ENCODE measurements at places on chromosomes 1 and 21.

DNA sequence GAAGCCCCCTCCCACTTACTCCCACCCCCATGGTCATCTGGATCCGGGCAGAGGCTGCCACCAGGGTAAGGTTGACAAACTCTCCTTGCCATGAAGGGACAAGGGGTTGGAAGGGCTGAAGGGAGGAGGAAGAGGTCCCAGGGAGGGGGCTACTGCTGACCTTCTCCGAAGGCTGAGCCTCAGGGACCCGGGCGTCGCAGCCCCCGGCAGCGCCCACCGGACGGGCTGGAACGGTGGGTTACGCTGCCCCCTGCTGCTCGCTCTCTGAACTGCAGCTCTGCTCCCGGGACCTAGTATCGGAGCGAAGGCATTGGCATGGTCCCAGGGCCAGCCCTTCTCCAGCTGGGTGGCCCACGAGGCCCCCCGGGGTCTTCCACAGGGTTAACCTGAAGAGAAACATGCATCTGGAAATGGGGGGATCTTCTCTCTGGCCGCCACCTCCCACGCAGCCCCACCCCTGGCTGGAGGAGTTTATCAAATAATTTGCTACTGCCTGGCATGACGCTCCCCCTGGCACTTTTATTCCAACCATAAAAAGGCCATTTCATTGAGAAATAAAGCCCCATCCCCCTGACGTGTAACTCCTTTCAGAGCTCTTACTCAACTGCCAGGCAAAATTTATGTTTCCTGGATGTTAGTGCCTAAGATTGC, 70.4 kb upstream of the TARDBP start:
- peak; percentile 19 for DNase-seq

- DNase-seq = no peak
Observed at GRCh38 chr1:224774378-224774777, 155.1 kb upstream of the DNAH14 start.

- DNase-seq = peak; percentile 52
Observed at GRCh38 chr1:228830954-228831481, 95.7 kb downstream of the RHOU start.

GRCh38 chr1:156233426-156234127, 8.4 kb upstream of the BGLAP start:
- DNase-seq = peak; percentile 88

DNA sequence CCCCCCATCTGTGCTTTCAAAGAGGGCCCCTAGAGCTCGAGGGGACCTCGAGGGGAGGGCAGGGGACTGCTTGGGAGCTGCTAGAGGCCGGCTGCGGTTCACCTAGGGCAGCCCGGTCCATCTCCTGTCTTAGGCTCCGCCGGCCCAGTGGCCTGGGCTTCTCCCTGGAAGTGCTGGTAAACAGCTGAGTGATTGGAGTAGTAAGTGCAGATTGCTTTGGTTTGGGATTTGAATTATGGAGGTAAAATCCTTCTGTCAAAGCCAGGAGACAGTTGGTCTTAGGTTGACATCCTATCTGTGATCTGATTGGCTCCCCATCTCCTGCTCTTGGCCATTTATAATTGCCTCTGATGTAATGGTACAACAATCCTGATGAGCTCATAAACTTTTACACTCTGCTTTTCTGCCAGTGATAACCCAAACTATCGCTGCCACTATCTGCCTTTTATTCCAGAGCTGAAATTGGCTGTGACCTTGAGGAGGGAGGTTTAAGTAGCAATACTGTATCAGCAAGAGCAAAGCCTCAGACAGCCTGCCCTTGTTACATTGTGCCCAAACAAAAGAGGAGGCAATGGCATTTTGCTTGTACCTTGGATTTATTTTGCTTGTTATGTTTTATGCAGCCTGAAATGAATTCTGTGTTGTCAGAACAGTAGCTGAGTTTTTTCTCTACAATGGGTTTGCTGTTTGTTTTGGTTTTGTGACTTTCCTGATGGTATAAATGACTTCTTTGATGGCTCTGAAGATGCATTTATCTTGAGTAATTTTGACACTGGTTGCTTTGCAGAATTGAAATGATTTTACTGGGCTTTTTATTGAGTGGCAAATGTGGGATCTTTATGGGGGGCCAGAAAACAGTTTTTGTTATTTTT, 2.4 kb downstream of the ARID1A start:
- DNase-seq = peak; percentile 97

DNA sequence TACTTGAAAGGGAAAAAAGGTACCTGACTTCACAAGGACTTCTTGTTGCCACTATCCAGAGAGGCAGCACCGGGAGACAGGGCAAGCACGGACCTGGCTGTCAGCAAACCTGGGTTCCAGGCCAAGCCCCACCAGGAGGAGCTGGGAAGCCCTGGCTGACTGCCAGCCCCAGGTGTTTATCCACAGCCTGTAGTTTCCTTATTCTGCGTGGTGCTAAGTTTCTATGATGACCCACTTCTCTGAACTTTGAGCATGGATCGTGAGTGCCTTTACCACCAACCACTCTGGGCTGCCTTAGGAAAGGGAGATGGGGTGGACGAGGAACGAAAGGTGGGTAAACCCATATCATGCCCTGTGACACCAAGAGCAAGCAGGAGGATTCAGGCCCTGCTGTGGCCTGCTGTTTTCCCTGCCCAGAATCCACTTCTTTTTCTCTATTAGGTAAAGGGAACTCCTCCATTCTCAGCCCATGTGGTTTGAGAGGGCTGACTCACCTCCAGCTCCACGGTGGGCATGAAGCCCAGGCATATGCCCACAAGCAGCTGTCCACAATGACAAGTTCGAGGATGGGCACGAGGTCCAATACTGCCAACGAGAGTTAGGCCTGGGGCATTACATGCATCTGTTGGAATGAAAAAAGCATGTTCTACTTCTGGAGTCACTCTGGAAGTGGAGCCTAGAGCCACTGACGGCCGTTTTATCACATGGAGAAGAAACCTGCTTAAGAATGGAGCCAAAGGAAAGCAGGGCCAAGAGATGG, 20.3 kb downstream of the TSPAN2 start:
- DNase-seq = peak; percentile 37

DNA sequence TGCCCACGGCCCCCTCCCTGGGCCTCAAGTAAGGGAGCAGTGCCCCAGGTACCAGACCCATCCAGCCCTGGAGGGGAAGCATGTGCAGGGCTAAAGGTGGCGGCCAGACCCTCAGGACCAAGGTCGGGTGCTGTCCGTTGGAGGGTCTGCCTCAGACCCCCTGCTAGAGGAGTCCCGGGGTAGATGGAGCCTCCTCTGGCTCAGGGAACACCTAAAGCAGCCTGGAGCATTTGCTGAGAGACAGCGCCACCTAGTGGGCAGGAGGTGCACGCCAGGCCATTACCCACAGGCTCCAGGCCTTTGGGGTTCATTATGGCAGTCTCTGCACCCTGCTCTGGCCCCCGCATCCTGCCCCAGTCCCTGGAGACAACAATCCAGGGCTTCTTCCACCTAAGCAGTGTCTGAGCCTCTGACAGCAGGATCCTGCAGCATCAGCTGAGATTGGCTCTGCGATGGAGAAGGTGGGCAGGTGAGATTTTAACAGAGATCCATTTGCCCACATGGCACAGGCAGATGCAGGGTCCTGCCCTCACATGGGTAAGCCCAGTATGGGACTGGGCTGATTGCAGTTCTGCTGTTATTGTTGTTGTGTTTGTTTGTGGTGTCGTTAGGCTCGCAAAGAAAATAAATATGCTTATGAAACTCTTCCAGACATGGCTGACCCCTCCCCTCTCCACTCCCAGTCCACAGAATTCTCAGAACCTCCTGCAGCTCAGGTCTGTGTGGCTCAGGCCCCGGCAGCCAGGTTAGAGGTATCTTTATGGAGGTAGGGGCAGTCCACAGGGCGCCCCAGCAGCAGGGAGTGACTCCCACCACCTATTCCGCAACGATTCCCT, 42.4 kb downstream of the CTNNBIP1 start:
- DNase-seq = peak; percentile 58

DNA sequence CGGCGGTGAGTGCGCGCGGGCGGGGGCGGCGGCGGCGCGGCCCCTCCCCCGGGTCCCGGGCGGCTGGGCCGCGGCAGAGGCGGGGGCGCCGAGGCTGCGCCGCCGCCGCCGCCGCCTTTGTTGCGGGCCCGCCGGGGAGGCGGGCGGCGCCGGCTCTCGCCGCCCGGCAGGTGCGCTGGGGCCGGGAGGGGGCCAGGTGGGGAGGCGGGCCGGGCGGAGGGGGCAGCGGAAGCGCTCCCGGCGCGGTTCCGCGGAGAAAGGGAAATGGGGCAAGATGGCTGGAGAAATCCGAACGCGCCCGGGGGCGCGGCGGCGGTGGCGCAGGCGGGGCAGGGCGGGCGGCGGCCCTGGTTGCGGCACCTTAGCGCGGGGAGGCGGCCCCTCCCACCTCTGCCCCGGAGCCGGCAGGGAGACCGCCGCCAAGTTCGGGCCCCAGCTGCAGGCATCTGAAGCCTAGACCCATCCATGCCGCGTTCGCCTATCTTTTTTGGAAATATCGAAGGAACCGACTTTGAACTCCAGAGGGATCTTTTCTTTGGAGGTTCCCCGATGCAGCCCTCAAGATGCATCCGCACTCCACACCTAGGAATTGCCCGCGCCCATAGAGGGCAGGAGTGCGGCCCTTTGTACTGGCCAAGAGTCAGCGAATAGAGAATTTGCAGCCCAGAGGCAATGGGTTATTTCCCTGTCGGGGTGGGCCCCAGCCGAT, 479 bp downstream of the POGK start:
- DNase-seq = peak; percentile 37

DNA sequence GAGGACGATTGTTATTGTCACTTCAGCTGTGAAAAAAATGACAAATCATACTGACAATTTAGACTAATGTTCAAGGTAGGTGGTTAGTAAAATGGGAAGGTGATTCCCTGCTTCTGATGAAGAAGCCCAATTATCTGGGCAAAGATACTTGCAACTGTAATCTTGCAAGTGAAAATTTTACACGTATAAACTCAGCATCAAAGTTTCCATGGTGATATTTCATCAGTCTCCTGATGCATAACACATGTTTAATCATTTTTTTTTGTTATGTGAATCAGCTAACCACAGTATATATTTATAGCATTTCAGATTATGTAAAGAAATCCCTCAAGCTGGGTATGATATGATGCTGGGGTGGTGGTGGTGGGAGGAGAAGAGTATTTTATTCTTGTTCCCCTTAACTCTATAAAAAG, 16.4 kb upstream of the KCNK1 start:
- peak; percentile 19 for DNase-seq

- DNase-seq = no peak
Observed at GRCh38 chr1:60620087-60620486, 462.3 kb upstream of the NFIA start.

DNA sequence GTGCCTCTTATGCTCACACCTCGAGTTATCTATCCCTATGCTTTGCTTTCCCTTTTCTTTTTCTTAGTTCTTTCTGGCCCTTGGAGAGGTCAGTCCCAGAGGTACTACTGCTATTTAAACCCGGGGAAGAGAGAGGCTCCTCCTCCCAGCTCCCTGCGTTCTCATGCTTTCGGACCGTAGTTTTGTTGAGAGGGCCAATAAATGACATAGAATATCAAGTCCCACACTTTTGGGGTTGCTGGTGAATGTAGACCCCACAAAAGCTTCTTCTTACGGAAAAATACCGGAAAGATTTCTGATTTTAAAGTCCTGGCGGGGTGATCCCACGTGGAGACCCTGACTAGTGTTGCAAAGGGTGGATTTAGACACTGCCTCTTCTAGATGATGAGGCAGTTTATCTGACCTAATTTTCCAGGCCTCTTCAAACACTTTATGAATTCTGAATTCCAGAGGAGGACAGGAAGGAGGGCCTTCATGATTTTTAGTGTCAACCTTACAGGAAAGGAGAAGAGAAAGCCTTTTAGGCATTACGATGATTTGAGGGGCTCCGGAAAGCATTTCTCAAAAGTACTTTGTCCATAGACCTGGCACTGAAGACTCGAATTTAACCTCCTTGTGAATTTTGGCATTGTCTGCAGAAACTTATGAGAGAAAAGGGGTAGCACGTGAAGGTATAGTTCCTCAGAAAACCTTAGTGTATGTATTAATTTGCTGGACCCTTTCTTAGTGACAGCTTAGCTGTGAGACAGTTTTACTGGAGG, 694 bp downstream of the TMEM167B start:
- DNase-seq = peak; percentile 63

- DNase-seq = no peak
Observed at GRCh38 chr1:186104459-186104858, 270.6 kb downstream of the TPR start.

GRCh38 chr1:11027316-11027715, 14.9 kb downstream of the TARDBP start:
- no peak for DNase-seq

DNA sequence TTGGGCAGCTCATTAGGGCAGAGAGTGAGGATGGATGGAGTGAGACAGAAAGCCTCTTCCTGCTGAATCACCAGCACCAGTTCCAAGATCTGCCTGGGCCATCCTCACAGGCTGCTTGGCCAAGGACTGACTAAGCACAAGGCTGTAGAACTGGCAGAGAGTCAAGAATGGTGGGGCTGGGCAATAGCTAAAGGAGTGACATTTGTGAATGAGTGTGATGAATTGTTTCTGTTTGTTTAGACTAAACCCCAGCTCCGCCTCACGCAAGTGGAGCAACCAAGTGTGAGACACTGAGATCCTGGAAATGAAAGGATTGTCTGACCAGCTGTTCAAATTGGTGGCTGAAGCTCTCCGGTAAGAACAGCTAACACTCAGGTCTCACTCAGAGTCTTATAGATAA, 38.6 kb downstream of the BRINP2 start:
- peak; percentile 96 for DNase-seq

DNA sequence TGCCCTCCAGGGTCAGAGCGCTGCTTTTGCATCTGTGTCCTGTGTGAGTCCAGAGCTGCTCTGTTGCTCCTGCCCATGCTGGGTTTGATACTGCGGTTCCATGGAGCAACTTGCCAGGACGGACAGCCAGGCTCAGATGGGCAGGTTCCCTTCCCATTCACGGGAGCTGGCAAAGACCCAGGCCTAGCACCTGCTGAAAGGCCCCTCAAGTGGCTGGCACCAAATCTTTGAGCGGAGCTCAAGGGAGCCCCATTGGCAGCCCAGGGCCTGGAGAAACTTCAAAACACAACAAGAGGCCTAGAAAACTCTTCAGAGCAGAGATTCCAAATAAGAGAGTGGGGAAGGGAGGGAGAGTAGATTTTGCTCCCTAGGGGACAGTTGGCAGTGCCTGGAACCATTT, 97.2 kb downstream of the ACTL8 start:
- DNase-seq = no peak

GRCh38 chr1:84010136-84010535, 11.2 kb upstream of the TTLL7 start:
- DNase-seq = no peak

DNA sequence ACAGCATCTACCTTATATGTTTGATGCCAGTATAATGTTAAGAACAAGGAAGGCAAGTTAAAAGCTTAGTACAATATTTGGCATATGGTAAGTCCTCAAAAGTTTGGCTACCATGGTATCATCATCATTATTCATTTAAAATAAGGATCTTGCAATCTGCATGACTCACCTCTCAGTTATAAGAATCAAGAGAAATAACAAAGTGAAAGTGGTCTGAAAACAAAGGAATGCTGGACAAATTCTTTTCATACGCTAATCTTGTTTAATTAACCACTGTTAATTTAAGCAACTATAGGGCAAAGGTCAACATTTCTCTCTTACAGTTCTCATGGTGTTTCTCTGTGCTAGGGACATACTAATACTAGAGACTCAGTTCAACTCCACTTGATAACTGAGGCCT, 13.0 kb upstream of the CLDN19 start:
- DNase-seq = peak; percentile 51
